ENCODE measurements at places on chromosomes 12 and 14. TPM values are rescaled to one million over a fixed set of nuclear protein-coding genes. Genes with fewer than 3 reads are reported as not detected.

- no peak for DNase-seq
Observed at GRCh38 chr12:39573971-39574370, 45.6 kb downstream of the ABCD2 start.

- no peak for DNase-seq
Observed at GRCh38 chr14:47276931-47277330, 398.5 kb downstream of the MDGA2 start.

DNA sequence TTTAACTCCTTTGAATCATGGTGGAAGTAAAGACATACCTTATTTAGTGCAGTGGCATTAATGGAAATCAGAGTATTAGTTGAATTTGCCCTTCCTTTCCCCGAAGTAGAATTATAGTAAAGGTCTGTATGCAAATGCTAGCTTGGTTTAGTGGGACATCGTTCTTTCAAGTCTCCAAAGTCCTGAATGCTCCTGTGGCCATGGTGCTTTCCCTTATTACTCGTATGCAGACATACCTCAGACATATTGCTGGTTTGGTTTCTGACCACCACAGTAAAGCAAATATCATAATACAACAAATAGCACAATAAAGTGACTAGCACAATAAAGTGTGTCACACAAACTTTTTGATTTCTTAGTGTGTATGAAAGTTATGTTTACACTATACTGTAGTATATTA lies 52.3 kb downstream of the MNAT1 start:
- no peak for DNase-seq

GRCh38 chr14:52922059-52922458 lies 28.8 kb downstream of the FERMT2 start:
- DNase-seq = no peak

GRCh38 chr12:81255456-81255855 lies 177.6 kb downstream of the ACSS3 start:
- no peak for DNase-seq

DNA sequence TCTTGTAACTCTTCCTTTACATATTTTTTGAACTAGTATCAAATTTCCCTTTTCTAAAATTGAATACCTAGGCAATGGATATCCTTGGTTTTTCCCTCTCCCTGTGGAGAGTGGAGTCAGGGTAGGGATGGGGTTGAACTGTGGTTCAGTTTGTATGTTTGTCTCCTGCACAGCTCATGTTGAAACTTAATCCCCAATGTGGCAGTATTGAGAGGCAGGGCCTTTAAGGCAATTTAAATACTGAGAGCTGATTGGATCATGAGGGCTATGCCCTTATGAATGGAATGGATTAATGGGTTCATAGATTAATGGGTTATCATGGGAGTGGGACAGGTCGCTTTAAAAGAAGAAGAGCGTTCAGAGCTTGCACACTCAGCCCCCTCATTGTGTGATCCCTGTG lies 127.2 kb upstream of the RGS6 start:
- no peak for DNase-seq

- DNase-seq = no peak
Observed at GRCh38 chr14:21267431-21267845, 1.8 kb downstream of the HNRNPC start.

DNA sequence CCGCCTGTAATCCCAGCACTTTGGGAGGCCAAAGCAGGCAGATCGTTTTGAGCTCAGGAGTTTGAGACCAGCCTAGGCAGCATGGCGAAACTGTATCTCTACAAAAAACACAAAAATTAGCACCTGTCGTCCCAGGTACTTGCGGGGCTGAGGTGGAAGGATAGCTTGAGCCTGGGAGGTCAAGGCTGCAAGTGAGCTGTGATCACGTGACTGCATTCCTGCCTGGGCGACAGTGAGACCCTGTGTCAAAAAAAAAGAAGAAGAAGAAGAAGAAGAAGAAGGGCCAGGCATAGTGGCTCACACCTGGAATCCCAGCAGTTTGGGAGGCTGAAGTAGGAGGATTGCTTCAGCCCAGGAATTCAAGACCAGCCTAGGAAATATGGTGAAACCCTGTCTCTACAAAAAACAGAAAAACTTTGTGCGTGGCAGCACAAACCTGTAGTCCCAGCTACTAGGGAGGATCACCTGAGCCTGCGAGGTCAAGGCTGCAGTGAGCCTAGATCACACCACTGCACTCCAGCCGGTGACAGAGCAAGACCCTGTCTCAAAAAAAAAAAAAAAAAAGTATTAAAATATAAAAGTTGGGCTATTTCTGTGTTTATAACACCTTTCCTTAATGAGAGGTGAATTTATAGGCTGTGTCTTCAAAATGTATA lies 15.5 kb downstream of the RXYLT1 start:
- no peak for DNase-seq

DNA sequence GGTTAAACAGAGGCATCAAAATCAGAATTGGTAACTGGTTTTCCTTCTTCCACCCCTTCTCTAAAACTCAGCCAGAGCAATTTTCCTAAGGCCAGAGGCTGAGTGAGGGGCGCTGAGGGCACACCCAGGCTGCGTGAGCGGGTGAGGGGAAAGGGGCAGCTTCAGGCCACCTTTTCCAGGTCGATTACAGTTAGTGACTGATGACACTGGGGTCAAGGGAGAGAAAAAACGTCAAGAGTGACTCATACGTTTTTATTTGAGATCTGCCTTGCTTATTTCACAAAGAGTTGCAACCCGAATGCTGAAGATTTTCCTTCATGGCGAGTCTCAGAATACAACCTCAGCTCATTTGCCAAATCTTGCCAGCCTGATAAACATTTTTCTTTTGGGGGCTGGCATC lies 46.7 kb upstream of the EVL start:
- DNase-seq = no peak

- no peak for DNase-seq
Observed at GRCh38 chr12:57724936-57725740, 13.4 kb downstream of the AGAP2 start.

GRCh38 chr14:93906341-93907329 lies 20.5 kb upstream of the FAM181A start:
- DNase-seq = peak; percentile 51

DNA sequence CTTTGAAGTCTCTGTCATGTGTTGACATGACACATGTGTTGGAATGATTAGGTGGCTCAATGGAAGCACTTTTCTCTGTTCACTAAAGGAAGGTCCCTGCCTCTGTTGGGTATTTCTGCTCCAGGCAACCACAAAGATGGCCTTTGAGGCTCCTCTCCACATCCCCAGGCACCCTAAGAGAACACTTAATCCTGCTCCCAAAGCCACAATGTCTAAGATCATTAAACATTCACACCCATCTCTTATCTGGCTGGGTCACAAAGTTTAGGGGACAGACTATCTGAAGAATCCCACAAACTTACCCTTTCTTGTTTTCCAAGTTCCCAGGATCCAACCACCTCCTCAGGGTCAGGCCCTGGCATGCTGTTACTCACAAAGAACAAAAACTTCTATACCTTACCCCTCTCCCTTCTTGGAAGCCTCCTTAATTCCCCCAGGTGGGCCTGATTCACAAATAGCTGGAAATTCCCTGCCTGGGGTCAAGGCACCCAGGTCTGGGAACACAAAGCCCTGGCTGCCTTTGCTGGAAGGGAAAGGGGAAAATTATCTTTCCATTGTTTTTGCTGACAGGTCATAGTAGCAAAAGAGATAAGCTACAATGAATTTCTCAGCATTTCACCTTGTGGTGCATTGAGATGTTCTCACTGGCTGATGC lies 333.7 kb downstream of the PCNX1 start:
- DNase-seq = no peak

GRCh38 chr12:42495244-42495643 lies 94.3 kb downstream of the PRICKLE1 start:
- DNase-seq = no peak

GRCh38 chr12:94141892-94142291 lies 6.5 kb upstream of the PLXNC1 start:
- no peak for DNase-seq

GRCh38 chr14:102644523-102644922 lies 52.1 kb downstream of the RCOR1 start:
- no peak for DNase-seq

DNA sequence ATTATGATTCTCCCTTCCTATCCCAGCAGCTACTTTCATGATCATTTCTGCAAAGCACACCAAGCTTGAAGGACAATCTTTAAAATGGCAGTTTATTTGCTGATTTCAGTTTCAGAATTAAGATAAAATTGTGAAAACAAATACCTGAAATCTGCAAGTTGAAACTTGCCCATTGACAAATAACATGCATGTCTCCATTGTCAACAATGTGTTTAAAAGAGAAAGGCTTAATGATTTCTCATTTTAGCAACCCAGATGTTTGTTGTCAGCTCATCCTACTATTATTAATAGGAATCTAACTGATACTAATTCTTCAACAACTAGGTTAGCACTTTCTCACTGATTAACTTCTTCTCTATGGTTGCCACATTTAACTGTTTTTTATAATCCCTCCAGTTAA lies 474.6 kb downstream of the PRKD1 start:
- no peak for DNase-seq

DNA sequence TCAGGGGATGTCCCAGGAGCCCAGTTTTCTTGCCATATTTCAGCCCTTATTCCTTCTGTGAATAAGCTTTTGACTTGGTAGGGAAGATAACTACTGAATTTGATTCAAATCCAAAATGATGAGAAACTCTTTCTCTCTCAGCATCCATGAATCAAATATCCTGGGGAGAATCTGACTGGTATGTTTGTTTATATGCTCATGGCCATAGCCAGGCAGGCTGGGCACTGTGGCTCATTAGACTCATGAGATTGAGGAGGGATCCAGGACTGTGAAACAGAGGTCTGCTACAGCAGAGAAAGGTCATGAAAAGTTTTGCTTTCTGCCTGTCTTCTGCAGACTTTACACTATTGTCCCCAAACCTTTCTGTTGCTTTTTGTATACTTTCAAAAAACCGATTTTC lies 346.4 kb upstream of the ATP2B1 start:
- no peak for DNase-seq

GRCh38 chr12:107948391-107948945 lies 174.0 kb downstream of the ASCL4 start:
- no peak for DNase-seq

DNA sequence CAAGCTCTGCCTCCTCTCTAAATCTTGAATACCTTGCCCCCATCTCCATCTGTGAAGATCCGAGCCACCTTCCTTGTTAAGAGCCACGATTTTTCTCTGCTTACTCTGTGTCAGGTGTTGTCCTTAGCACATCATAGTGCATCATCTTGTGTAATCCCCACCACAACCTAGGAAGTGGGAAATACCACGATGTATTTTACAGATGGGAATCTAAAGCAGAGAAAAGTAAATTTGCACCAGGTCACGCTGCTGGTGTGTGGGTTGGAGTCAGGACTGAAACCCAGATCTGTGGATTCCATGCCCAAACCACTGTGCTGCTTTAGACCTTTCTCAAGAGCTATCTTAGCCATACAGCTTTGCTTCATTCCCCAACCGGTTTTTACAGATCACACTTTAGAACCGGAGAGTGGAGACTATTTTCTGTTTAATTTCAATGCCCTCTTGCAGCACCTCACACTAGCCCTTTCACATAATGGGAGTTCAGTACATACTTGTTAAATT lies 94.6 kb downstream of the PPM1A start:
- no peak for DNase-seq

BCAT1 gene
- total RNA-seq = 4.1 TPM

KCNMB4 gene
- 1.9 TPM for total RNA-seq

HNF1A gene
- not detected for total RNA-seq

ALG10B gene
- 5.6 TPM for total RNA-seq

All from left ventricle myocardium superior (tissue), 1 donor.